A549 treated with Mapracorat at 1 μM for 4 hours (cell line): ENCODE measurements at places on chromosomes 1 and 21. TPM values are rescaled to one million over a fixed set of nuclear protein-coding genes. Genes with fewer than 3 reads are reported as not detected.

CBR3 gene
- 10.7 to 14.1 TPM (median 13.5 TPM) in 5 replicates for total RNA-seq

AGT gene
- 0.06 to 0.13 TPM (median 0.09 TPM) in 3 of 5 replicates, not detected in the others for total RNA-seq

MX2 gene
- total RNA-seq = 0.08 TPM in 1 of 5 replicates, not detected in the others

SERTAD4 gene
- 0.50 to 1.1 TPM (median 0.64 TPM) in 5 replicates for total RNA-seq

BACE2 gene
- 20.1 to 23.2 TPM (median 22.0 TPM) in 5 replicates for total RNA-seq

MEF2D gene
- 20.7 to 34.8 TPM (median 28.4 TPM) in 5 replicates for total RNA-seq

TRIM45 gene
- total RNA-seq = 1.1 to 2.3 TPM (median 1.1 TPM) in 5 replicates

CDCA8 gene
- 46.5 to 50.2 TPM (median 48.0 TPM) in 5 replicates for total RNA-seq

OLIG2 gene
- not detected in 5 replicates for total RNA-seq

TTC39A gene
- total RNA-seq = 1.5 to 2.7 TPM (median 2.2 TPM) in 5 replicates

ASPM gene
- total RNA-seq = 17.5 to 24.6 TPM (median 23.3 TPM) in 5 replicates

NBPF6 gene
- total RNA-seq = 0.15 TPM in 1 of 5 replicates, not detected in the others

TCHHL1 gene
- not detected in 5 replicates for total RNA-seq

KRTAP12-2 gene
- not detected in 5 replicates for total RNA-seq

KRTAP10-8 gene
- total RNA-seq = not detected in 5 replicates

LHX8 gene
- 0.87 to 1.2 TPM (median 0.93 TPM) in 5 replicates for total RNA-seq

CFHR3 gene
- 0.08 to 0.35 TPM (median 0.14 TPM) in 3 of 5 replicates, not detected in the others for total RNA-seq

IVL gene
- total RNA-seq = 0.06 to 0.13 TPM (median 0.10 TPM) in 3 of 5 replicates, not detected in the others

DCLRE1B gene
- 8.7 to 10.5 TPM (median 9.6 TPM) in 5 replicates for total RNA-seq

EGLN1 gene
- 50.5 to 63.1 TPM (median 57.9 TPM) in 5 replicates for total RNA-seq

PSRC1 gene
- total RNA-seq = 16.3 to 25.3 TPM (median 22.6 TPM) in 5 replicates

MCL1 gene
- 220 to 303 TPM (median 284 TPM) in 5 replicates for total RNA-seq

FALEC gene
- total RNA-seq = 0.29 TPM in 1 of 5 replicates, not detected in the others

TLCD4 gene
- 5.1 to 12.4 TPM (median 10.1 TPM) in 5 replicates for total RNA-seq
